Stimulated activated CD4-positive, alpha-beta T cell treated with anti-CD3 and anti-CD28 coated beads, Interleukin-12 subunit alpha, Interleukin-12 subunit beta, amount 100 ng/mL, for 4 hours (primary cell): ENCODE measurements at places on chromosomes 12 and 14.

DNA sequence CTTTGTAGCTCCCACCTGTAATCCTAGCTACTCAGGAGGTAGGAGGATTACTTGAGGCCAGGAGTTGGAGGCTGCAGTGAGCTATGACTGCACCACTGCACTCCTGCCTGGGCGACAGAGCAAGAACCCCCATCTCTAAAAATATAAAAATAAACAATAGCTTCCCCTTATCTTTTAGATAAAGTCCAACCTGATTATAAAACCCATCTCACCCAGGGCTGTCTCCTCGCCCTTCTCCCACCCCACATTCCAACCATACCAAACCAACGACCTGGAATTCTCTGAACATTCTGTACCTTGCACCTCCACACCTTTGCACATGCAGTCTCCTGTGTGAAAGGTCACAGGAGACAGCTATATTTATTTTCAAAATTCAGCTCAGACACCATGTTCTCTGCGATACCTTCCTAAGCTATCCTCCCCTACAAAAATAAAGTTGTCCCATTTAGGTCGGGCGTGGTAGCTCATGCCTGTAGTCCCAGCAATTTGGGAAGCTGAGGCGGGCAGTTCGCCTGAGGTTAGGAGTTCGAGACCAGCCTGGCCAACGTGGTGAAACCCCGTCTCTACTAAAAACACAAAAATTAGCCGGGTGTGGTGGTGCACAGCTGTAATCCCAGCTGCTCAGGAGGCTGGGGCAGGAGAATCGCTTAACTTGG is 7.7 kb downstream of the SLC7A7 start:
- no peak for DNase-seq

- no peak for DNase-seq
These were observed 126.1 kb upstream of the PRMT8 start for GRCh38 chr12:3364661-3365462.

GRCh38 chr14:75339059-75339458 is 60.4 kb downstream of the FOS start:
- no peak for DNase-seq

DNA sequence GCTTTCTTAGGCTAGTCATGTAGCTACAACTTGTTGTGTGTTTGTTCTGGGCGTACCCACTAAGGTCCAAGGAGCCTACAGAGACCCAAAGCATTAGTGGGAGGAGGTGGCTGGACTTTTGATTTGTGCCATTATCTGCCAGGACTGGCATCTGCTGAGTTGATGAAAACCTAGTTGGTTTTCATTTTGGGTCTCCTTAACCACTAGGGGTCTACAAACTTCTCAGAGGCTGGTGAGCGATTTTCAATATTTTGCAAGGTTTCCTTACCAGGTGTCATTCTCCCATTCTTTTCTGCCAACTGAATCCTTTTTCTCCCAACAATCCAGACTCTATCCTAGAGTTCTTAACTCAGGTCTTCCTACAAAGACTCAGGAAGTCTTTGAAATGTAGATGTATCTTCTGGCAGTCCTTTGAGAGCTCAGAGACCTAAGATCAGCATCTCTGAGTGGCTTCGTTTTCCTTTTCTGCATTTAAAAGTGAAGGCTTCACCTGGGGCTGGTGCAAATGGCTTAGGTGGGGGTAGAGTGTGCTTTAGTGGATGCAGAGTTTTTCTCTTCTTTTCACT is 150.0 kb upstream of the RMST start:
- DNase-seq, result no peak

DNA sequence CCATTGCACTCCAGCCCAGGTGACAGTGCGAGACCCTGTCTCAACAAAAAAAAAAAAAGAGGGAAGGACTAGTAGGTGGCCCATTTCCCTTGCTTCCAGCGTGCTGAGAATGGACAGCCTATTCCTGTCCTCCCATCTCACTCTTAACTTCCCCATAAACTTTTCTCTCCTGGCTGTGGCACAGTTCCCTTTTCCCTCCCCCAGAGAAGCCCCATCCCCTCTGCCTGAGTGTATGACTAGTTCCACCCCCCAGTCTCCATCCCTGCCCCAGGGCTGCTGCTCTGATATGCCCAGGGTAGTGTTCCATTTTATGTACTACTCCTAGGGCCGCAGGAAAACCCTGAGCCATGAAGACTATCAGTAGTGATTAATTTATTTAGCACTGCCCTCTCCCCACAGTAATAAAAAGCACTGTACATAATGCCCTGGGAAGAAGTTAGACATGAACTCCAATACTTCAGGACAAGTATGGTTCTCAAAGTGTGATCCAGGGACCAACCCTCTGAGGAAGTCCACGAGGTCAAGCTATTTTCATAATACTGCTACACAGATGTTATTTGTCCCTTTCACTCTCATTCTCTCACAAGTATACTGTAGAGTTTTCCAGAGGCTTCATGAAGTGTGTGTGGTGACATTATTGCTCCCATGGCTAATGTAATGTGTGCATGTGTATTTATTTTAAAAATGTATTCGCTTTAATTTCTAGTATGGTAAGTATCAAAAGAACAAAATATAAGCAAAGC is 11.5 kb upstream of the CHD4 start:
- DNase-seq, result no peak

- no peak for DNase-seq
These were observed 53.9 kb downstream of the NTN4 start for GRCh38 chr12:95736631-95737030.

GRCh38 chr12:3777206-3777809 is 24.4 kb upstream of the CRACR2A start:
- no peak for DNase-seq

DNA sequence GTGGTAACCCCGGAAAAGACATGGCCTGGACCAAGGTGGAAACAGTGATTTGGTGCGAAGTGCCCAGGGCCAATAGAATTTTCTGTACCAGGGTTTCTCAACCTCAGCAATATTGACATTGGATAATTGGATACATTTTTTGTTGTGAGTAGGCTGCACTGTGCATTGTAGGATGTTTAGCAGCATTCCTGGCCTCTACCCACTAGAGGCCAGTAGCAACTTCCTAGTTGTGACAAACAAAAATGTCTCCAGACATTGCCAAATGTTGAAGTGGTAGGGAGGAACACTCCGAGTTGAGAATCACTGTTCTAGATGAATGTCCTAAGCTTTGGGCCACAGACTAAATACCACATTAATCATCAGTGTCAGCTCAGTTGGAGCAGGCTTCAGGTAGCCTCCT is 6.2 kb upstream of the CGRRF1 start:
- DNase-seq, result no peak

DNA sequence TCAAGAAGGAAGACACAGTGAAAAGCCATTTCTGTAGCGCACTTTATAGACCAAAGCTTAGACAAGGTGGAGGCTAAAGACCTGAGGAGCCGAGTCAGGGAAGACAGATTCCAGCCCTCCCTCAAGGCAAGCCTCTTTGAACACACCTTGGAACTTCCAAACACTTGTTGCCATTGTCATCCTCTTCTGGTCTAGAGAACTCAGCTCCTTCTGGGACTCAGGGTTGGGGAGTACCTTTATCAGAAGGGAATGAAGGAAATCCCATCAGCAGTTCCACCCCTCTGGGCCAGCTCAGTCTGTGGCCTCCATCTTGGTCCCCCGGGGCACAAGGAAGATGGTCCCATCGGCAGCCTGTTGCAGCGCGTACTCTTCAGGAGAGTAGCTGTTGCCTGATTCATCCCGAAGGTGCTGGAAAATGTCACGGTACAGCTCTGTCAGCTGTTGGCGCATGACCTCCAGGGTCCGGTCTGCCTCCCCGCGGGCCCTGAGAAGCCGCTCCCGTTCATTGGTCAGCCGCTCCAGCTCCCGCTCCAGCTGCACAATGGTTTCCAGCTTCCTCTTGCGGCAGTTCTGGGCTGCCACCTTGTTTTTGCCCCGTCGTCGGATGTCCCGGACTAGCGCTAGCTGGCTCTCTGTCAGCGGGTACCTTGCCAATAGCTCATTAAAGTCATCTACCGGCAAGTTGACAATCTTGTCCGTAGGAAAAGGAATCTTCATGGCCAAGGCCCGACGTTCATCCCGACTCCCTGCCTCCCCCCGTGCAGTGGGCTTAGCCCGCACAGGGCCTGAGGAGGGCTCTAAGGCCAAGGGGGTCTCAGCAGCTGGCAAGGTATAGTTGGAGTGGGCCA is 8.5 kb downstream of the NFE2 start:
- DNase-seq, result no peak

GRCh38 chr12:123513805-123514204 is 19.7 kb downstream of the RILPL1 start:
- no peak for DNase-seq

DNA sequence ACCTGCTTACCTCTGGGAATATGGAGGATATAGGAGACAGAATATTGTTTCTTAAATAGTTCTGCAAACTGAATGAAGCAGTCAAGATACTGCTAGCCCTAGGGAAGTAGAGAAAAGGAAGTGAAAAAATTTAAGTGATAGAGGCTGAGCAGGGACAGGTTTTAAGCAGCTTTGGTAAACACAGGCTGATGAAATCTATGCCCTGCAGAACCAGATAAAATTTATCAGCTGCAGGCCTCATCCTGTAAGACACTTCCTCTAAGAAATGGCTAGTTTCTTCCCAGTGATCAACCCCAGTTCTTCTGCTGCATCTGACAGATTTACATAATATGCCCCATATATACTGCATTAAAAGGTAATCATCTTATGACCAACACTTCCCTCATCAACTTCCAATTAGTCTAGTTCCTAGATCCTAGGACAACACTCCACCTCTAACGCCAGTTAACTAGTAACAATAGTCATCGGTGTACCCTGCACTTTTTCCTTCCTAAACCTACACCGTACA is 1.3 kb upstream of the ESYT1 start:
- DNase-seq, result no peak

- DNase-seq, result no peak
These were observed 4.5 kb downstream of the ITPR2 start for GRCh38 chr12:26828280-26829073.

DNA sequence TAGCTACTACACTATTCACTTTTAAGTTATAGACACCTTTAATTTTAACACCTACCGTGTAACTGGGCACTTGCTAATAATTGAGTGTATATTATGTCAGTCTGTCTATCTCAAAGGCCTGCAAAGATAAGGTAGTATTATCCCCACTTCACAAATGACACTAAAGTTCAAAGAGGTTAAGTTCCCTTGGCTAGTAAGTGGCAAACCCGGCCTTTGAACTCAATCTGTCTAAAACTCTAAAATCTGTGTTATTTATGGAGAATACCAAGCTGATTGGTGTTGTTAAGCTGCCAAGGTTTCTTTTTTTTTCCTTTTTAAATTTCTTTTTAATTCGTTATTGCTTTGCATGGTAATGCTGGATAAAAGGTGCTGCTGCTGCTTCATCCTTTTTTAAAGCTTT is 37.7 kb downstream of the YLPM1 start:
- DNase-seq, result no peak

DNA sequence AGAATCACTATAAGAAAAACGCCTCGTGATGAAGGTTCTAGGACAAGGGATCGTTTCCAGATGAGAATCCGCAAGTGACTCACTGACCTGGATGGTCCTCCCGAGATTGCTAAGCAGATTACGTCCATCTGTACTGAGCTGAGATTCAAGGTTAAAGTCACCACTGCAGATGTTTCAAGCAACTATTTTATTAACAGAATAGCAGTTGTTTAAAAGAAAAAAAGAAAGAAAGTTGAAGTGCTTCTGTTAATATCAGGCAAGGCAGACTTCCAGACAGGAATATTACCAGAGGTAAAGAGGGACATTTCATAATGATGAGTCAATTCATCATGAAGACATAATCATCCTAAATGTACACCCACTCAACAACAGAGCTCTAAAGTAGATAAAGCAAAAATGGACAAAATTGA is 17.9 kb downstream of the PXN start:
- no peak for DNase-seq

DNA sequence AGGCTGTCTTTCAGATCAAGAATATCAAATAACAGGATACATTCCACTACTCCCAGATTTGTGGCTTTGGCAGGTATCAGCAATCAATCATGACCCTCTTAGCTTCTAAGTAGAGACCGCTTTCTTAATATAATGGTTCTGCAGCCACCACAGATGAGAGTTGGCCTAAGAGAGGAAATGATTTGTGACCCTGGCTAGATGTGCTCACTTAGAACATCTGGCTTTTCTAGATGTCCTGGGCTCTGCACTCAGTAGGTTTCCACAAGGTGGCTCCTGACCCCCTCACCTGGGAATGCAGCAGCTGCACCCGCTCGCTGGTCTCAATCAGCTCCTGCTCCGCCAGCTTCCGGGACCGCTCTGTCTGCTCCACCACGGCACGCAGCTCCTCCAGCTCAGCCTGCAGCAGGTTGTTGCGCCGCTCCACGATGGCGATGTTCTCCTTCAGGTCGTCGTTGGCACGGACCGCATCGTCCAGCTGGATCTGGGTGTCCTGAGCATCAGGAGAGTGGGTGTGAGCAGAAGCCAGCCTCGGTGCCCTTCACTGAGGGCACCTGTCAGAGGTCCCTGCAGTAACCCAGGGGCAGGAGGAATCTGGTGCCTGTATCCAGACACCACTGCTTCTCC is 8.9 kb downstream of the CMTM5 start:
- DNase-seq, result no peak

- DNase-seq, result no peak
These were observed 62.4 kb downstream of the NTF3 start for GRCh38 chr12:5494343-5494742.

DNA sequence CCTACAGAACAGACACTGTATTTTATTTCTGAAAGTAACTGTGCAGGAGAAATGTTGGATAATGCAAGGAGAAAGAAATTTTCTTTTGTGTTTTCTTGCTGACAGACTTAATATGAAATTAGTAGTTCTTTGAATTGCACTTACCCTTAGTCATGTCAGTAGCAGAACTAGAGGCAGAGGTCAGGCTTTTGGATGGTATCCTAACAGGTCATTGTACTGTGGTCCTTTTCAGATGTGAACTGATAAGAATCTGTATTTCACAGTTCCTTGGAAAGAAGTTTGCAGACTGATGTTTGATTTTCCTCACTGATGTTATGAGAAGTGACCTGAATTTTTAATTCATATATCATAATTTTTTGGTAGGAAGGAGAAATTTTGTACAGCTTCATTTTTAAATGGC is 46.0 kb downstream of the VRK1 start:
- DNase-seq, result no peak

GRCh38 chr14:65277580-65278270 is 134.8 kb upstream of the FUT8 start:
- DNase-seq, result no peak
